ENCODE measurements at places on chromosomes 5 and 9. TPM values are rescaled to one million over a fixed set of nuclear protein-coding genes. Genes with fewer than 3 reads are reported as not detected.

DNA sequence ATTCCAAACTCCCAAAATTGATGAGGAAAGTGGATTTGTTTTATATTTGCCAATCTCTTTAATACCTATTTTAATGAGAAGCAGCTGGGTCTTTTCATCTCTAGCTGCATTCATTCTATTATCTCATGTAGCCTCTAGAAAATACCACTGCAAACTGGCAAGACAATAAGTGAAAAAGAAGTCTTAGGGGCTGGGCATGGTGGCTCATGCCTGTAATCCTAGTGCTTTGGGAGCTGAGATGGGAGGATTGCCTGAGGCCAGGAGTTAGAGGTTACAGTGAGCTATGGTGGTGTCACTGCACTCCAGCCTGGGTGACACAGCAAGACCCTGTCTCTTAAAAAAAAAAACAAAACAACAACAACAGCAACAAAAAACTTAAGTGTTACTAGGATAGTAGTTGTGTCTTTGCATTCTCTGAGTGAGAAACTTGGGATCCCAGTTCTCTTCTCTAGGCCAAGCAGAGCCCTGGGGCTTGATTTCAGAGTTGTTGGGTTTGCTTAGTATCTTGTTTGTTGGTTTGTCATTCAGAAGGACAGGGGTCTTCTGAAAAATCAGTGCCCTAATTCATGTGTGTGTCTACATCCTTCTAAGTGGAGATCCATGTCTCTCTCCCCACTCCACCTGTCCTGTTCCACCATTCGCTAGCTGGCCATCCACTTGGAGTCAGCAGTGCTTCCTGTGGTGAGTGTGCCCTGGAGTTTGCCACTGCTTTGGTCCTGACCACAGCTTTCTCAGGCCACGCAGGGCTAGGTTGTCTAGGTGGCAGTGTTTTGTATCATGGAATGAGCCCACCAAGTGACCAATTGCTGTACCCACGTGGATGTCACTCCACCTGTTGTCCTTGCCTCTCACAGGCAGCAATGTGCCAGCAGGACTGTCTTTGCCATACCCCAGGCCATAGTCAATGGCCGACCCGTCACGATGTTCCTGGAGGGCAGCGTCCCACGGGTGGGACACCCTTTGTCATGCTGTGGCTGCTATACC is 19.5 kb downstream of the MARCHF6 start:
- no peak overlapping the region for H3K4me3 ChIP-seq
- H3K27ac ChIP-seq: no peak overlapping the region
- no peak for DNase-seq
- H3K4me1 ChIP-seq: peaks cover 49% of the 10 kb centered on the region

DNA sequence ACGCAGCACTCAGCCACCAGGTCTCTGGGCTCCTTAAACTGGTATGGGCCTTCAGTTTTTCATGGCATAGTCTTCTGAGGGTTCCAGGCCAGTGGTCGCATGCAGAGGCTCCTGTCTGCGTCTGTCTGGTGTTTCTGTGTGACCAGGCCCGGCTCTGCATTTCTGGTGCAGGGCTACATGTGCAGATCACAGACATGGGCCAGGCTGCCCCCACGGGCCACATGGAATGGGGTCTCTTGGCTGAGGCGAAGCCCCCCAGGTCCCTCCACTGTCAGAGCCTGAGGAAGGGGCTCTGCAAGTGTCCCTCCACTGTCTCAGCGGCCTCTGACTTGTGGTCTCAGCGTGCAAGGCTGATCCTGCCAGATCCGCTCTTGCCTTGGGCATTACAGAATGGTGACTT is 15.6 kb upstream of the CARD19 start:
- H3K36me3 ChIP-seq: no peaks in the 10 kb centered on the region
- DNase-seq: no peak

DNA sequence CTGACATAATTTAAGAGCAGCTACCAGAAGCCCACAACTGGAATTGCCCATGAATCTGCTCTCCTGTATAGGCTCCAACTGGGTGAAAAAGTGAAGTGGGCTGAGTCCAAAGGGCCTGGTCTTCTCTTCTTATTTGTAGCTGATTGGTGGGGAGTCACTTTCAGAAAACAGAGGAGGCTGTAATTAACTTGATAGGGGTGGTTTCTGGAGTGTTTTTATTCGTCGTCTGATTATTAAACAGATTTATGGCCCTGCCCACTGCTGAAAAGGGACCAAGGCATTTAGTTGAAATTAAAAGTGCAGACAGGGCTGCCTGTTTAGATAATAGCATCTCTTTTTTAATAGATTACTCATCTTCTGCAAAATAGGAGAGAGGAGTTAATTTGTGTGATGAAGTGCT is 81.0 kb upstream of the SAP30L start:
- no peak overlapping the region for H3K27ac ChIP-seq
- H3K27me3 ChIP-seq: no peaks in the 10 kb centered on the region
- peaks cover 27% of the 10 kb centered on the region for H3K4me1 ChIP-seq
- no peaks in the 10 kb centered on the region for H3K36me3 ChIP-seq
- no peak for DNase-seq

DNA sequence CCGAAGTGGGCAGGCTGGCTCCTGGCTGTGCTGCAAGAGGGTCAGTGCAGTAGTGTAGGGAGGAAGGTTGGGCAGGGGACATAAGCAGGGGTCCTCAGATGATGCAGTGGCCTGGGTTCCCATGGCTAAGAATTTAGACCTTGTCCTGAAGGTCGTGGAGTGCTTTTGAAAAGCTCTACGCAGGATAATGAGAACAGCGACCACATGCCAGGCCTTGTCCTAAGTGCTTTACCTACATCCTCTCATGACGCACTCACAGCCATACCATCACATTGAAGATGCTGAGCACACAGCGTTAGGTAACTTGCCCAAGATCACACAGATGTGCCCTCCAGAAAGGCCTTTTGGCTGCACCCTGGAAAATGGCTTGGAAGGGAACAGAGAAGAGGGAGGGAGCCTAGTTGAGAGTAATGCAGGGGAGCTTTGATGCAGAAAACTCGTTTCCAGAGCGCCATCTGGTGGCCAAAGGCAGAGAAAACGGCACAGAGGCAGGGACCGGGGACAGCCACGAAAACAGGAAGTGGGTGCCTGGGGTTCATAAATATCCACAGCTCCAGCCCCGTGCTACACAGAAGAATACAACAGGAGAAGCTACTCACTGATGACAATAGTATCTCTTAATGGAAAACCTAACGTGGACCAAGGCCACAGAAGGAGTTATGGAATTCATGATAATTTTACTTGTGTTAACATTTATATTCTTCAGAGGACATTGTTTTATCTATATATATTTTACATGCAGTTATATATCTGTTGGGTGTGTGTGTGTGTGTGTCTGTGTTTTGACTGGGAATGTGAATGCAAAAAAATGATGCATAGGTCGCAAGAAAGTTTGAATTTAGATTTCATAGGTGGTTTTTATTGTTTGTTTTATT is 2.7 kb upstream of the PCDH12 start:
- no peaks in the 10 kb centered on the region for H3K4me1 ChIP-seq
- no peaks in the 10 kb centered on the region for H3K27me3 ChIP-seq
- no peak overlapping the region for H3K4me3 ChIP-seq
- DNase-seq: peak; percentile 82
- no peaks in the 10 kb centered on the region for H3K36me3 ChIP-seq

DNA sequence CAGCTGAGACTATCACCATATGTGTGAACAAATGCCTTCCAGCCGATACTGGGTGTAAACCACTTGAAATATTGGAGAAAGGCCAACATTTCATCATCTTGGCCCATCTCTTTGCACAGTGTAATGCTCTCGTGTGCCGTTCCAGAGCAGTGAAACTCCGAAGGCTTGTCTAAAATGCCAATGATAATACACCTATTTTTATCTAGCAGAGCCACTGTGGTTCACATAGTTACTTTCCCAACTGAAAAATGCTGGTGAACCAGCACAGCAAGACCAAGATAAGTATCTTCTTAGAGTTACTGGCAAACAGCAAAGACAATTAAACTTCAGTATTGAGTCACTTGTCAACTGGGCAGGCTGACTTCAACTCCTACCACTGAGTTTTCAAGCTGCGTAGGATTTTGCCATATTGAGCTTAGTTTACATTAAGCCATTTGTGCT is 379.9 kb upstream of the ACTBL2 start:
- H3K36me3 ChIP-seq: no peaks in the 10 kb centered on the region
- no peak overlapping the region for H3K4me3 ChIP-seq
- no peak for DNase-seq
- no peaks in the 10 kb centered on the region for H3K27me3 ChIP-seq

- H3K27ac ChIP-seq: peak overlapping the region; percentile 10
- peaks cover 17% of the 10 kb centered on the region for H3K4me1 ChIP-seq
- DNase-seq: no peak
- H3K4me3 ChIP-seq: no peak overlapping the region
- no peaks in the 10 kb centered on the region for H3K36me3 ChIP-seq
Measured at GRCh38 chr9:94881023-94881422, 154.5 kb downstream of the AOPEP start.

DNA sequence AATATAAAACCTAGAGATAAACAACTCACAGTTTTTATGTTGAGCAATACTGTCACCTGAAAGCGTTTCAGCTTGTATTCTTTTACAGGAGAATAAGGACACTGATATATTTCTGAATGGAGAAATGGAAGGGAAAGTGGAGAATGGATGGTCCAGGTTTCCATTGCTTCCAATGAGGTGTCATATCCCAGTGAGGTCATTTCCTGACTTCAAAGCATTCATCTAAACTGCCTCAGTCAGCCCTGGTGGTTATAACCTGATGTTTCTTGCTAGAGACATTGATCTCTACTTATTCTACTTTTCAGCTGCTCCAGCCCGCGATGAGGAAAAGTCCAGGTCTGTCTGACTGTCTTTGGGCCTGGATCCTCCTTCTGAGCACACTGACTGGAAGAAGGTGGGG is 2.6 kb downstream of the GABRA1 start:
- no peak for DNase-seq
- H3K4me3 ChIP-seq: no peak overlapping the region
- H3K36me3 ChIP-seq: no peaks in the 10 kb centered on the region
- H3K4me1 ChIP-seq: no peaks in the 10 kb centered on the region

GRCh38 chr5:132526290-132526973 is 16.9 kb downstream of the IL5 start:
- H3K27ac ChIP-seq: no peak overlapping the region
- H3K4me1 ChIP-seq: no peaks in the 10 kb centered on the region
- peak; percentile 37 for DNase-seq
- no peaks in the 10 kb centered on the region for H3K27me3 ChIP-seq
- H3K36me3 ChIP-seq: no peaks in the 10 kb centered on the region

GRCh38 chr9:87620731-87621322 is 105.1 kb upstream of the CTSL start:
- H3K4me3 ChIP-seq: no peak overlapping the region
- peaks cover 15% of the 10 kb centered on the region for H3K4me1 ChIP-seq
- no peak overlapping the region for H3K27ac ChIP-seq
- DNase-seq: peak; percentile 80
- H3K36me3 ChIP-seq: no peaks in the 10 kb centered on the region

GRCh38 chr9:94563548-94563947 is 8.7 kb downstream of the PCAT7 start:
- H3K36me3 ChIP-seq: no peaks in the 10 kb centered on the region
- H3K4me1 ChIP-seq: no peaks in the 10 kb centered on the region
- H3K27ac ChIP-seq: no peak overlapping the region
- no peaks in the 10 kb centered on the region for H3K27me3 ChIP-seq

- peaks cover 52% of the 10 kb centered on the region for H3K4me1 ChIP-seq
- no peaks in the 10 kb centered on the region for H3K36me3 ChIP-seq
- peak; percentile 21 for DNase-seq
- no peak overlapping the region for H3K27ac ChIP-seq
- H3K27me3 ChIP-seq: no peaks in the 10 kb centered on the region
Measured at GRCh38 chr9:75451505-75451904, 363.2 kb downstream of the OSTF1 start.

DNA sequence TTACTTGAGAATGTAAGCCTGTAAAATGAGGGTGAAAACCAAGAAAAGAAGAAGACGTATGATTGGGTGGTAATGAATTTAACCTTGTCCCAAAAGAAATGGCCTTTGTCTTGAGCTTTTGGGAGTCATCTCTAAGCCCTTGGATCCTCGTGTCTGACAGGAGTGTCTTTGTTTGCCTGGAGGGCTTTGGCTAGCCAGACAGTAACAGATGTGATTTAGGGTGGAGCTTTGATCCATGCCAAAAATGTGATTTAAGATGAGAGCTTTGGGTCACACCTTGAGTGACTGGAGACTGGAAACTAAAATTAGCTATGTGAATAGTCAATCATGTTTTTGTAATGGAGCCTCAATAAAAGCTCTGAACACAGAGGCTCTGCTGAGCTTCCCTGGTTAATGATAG is 25.9 kb upstream of the ZFAND5 start:
- H3K27ac ChIP-seq: no peak overlapping the region
- H3K4me1 ChIP-seq: peaks cover 5% of the 10 kb centered on the region
- no peak overlapping the region for H3K4me3 ChIP-seq
- H3K27me3 ChIP-seq: no peaks in the 10 kb centered on the region
- DNase-seq: no peak

DNA sequence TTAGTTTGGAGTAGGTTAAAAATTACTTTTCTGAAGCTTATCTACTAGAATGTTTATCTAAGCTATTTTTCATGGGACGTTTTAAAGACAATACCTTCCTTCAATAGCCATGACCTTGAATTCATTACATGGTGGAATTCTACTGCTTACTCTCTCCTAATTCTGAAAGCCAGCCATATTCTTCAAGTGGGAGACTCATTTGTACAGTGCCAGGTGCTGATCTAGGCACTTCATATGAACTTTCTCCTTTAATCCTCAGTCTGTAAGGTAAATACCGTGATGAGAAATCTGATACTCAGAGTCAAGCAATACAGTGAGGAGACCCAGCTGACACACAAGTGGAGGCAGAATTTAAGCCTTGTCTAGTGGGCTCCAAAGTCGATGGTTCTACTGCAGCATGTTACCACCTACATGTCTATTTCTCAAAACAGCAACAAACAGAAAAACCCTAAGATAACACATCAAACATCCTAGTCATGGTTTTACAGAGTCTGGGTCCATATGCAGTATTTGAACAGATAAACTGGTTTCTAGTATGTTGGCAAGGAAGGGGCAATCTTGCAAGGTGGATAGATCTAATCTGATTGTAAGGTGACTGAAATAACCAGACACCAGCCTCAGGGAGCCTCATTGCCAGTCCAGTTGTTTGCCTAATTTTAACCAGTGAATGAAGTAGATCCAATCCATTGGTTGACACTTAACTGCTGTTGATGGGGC is 243.7 kb downstream of the PIK3R1 start:
- DNase-seq: no peak
- peaks cover 28% of the 10 kb centered on the region for H3K4me1 ChIP-seq
- H3K4me3 ChIP-seq: no peak overlapping the region

- no peaks in the 10 kb centered on the region for H3K27me3 ChIP-seq
- no peak for DNase-seq
- no peaks in the 10 kb centered on the region for H3K4me1 ChIP-seq
Measured at GRCh38 chr9:5004481-5004880, 19.4 kb downstream of the JAK2 start.

PSAT1 gene
- 12.9 TPM for total RNA-seq

TRPM6 gene
- total RNA-seq: 0.83 TPM

SLC31A2 gene
- 16.6 TPM for total RNA-seq

CAVIN4 gene
- total RNA-seq: 1.0 TPM

QRFP gene
- not detected for total RNA-seq

SPACA9 gene
- total RNA-seq: 14.6 TPM

All from thyroid gland (tissue), 4 donors.